Fibroblast of mammary gland (primary cell): ENCODE measurements at places on chromosomes 3 and 15.

DNA sequence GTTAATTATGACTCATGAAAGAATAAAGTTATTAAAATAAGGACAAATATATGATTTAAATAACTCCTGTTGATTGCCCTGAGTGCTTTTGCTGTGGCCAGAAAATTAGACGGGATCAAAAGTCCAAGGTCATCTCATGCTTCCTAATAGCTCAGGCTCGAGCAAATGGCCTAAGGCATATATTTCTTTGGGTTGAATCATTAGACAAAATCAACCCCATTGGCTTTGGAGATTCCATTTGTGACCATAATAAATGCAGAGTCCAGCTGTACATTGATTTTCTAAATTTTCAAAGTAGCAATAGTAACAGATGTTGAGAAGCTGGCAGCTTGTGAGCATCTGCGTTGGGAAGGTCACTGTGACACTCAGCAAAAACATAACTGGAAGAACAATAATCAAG, 464.5 kb upstream of the TGFBR2 start:
- no peak for DNase-seq

DNA sequence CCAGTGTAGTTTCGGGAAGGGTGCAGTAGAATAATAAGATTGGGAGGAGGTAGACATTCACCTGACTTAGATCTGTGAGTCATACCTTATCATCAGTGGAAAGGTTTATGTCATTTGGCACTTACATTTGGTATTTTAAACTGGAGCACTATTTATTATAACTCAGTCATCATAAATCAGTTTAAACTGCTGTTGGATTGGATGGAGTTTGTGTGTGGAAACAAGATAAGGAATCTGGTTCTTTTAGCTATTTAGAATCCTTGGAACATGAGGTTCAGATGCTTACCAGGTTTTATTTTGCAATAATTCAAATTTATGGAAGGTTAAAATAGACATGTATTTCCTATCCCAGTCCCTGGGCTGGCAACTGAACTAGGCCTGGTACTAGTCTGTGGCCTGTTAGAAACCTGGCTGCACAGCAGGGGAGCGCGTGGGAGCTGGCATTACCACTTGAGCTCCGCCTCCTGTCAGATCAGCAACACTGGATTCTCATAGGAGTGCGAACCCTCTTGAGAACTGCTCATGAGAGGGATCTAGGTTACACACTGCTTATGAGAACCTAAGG, 34.5 kb downstream of the ZFAND6 start:
- peak; percentile 27 for DNase-seq

- peak; percentile 67 for DNase-seq
Observed at GRCh38 chr3:173932624-173933023, 535.1 kb downstream of the NLGN1 start.

GRCh38 chr3:67016522-67017080, 18.5 kb downstream of the KBTBD8 start:
- DNase-seq, result no peak

GRCh38 chr3:158735296-158736033, 3.2 kb upstream of the RARRES1 start:
- DNase-seq, result no peak

GRCh38 chr3:151969026-151969642, 95.7 kb downstream of the SUCNR1 start:
- peak; percentile 15 for DNase-seq

GRCh38 chr15:39931615-39932014, 2.3 kb upstream of the EIF2AK4 start:
- no peak for DNase-seq

GRCh38 chr3:56783644-56784447, 17.9 kb downstream of the ARHGEF3 start:
- peak; percentile 90 for DNase-seq

DNA sequence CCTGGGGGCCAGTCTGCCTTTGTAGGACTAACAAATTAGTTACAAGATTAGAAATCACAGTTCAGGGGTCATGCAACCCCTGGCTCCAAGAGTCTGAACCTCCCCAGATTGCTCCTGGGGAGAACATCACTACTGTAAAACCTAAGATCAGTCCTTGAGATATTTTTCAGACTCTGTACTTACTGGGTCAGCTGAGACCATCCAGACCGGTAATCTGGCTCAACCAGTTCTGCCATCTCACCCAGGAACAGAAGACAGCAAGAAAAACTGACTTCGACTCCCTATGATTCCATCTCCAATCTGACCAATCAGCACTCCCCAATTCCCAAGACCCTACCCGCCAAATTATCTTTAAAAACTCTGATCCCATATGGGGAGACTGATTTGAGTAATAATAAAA, 47.5 kb downstream of the NMD3 start:
- DNase-seq, result no peak

DNA sequence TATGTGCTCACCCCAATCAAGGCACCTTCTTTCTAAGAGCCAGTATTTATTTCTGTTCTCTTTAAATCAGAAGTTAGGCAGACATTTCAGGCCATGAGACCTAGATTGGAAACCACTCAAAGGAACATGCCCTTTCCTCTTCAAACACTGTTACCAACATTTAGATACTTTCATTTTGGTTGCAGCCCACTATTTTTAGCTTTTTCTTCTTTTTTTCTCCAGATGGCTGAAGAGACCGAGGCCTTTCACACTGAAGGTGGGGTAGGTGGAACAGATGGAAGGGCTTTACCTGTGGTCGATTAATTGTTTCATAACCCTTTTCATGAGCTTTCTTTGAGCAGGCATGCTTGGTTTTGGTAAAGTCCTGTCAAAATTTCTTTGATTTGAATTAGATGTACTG, 10.9 kb upstream of the LZTFL1 start:
- no peak for DNase-seq

DNA sequence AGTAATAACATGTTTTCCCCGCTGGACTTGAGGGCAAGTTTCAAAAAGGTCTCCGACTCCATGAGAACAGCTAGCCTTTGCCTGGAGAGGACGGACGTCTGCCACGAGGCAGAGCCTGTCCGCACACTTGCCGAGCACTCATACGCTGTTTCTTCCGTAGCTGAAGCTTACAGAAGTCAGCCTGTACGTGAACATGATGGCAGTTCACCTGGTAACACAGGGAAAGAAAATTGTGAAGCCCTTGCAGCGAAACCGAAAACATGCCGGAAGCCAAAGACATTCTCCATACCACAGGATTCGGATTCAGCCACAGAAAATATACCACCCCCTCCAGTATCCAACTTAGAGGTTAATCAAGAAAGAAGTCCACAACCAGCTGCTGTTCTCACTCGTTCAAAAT, 43.9 kb upstream of the RASA2 start:
- no peak for DNase-seq

DNA sequence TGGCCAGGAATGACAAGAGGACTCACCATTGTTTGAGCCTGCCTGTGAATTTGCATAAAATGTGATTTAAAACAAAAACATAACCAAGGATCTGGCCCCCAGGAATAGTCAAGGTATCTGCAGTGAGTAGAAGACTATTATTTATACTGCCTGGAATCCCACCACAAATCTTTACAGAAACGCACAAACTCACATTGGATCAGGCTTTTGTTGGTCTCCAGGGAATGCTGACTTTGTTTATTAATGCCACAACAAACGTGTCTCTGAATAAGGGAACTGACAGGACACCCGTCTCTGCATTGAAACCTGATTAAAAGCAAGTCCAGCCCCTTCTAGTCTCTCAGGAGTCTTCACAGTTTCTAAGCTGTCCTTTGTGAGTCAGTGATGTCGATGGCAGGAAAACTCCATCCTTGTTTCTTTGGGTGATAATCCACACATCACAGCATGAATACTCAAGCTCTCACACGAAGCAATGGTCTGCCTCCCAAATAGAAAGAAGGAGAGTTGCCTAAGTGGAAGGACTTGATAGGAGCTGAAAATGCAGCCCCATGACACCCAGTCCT, 37.7 kb downstream of the CLDN18 start:
- DNase-seq, result no peak

- peak; percentile 50 for DNase-seq
Observed at GRCh38 chr3:98812851-98813374, 49.8 kb downstream of the ST3GAL6 start.

DNA sequence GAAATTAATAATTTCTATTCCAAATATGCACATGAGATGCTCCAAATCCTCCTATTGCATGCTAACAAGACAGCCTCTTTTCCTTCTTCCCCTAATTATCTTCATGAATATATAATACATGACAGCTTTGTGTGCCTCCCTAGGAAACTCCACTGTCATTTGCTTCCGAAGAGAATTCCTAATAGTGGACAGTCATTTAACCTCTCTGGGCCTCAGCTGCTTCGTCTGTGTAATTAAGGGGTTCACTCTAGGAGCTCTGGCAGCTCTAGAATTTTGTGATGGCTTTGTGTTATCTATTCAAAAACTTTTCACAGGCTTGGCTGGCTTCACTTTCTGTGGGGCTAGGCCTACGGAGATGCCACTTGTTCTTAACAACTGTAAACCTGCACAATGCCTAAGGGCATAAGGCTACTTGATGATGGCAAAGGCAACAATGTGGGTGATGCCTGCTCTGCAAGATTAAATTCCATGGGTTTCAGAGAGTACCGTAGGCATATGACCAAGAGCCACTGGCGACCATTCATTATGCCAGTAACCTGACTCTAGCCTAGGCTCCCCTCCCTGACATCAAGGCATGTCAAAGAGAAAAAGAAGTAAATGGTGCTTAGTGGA, 333.8 kb upstream of the UMPS start:
- DNase-seq, result no peak

DNA sequence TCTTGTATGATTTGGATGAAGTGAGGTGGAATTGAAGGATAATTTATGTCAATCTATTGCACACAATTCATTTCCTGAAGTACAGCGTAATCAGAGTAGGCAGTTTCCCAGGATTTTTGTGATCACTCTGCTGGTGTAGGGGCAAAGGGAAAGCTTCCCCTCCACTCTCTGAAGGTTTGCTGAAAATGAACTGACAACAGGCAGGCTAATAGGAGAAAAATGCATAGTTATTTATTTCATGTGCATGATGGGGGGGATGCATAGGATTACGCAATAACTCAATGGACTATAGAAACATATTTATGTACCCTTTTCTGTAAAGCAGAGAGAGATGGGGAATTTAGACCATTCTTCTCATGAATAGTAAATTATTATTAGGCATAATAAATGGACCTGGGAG, 872.9 kb downstream of the NAALADL2 start:
- no peak for DNase-seq

- DNase-seq, result no peak
Observed at GRCh38 chr3:13415236-13415986, 4.7 kb downstream of the NUP210 start.

GRCh38 chr15:96066126-96066525, 264.4 kb upstream of the NR2F2 start:
- no peak for DNase-seq
